ENCODE measurements at places on chromosomes 2 and 18.

DNA sequence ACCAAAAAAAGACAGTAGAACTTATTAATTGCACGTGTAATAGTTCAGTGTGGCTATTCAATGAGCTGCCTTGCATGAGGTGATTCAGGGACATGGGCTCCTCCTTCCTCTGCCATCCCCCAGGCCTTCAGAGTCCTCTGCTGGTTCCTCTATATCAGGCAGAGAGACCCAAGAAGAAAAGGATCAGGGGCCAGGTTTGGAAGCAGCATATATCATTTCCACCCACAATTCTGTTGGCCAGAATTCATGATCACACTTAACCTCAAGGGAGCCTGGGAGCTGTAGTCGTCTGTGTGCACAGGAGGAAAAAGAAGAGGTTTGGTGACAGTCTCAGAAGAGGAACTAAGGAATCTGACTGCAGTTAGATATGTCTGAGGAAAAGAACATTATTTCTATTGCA lies 114.0 kb upstream of the GLS start:
- DNase-seq, result peak; percentile 46

GRCh38 chr2:112003576-112004252 lies 51.4 kb upstream of the TMEM87B start:
- DNase-seq, result no peak

- no peak for DNase-seq
These were observed 36.6 kb downstream of the ZAP70 start for GRCh38 chr2:97750017-97750416.

- no peak for DNase-seq
These were observed 465.1 kb downstream of the LPIN1 start for GRCh38 chr2:12211326-12212175.

DNA sequence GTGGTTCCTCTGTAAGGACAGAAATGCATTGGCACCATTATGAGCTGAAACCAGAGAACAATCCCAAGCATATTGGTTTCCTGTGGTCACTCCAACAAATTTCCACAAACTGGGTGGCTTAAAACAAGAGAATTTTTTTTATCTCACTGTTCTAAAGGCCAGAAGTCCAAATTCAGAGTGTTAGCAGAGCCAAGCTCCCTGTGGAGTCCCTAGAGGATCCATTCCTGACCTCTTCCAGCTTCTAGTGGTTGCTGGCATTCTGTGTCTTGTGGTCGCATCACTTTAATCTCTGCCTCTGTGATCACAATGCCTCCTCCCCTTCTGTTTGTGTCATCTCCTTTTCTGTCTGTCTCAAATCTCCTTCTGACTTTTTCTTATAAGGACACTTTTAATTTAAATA lies 380.3 kb downstream of the NYAP2 start:
- no peak for DNase-seq

DNA sequence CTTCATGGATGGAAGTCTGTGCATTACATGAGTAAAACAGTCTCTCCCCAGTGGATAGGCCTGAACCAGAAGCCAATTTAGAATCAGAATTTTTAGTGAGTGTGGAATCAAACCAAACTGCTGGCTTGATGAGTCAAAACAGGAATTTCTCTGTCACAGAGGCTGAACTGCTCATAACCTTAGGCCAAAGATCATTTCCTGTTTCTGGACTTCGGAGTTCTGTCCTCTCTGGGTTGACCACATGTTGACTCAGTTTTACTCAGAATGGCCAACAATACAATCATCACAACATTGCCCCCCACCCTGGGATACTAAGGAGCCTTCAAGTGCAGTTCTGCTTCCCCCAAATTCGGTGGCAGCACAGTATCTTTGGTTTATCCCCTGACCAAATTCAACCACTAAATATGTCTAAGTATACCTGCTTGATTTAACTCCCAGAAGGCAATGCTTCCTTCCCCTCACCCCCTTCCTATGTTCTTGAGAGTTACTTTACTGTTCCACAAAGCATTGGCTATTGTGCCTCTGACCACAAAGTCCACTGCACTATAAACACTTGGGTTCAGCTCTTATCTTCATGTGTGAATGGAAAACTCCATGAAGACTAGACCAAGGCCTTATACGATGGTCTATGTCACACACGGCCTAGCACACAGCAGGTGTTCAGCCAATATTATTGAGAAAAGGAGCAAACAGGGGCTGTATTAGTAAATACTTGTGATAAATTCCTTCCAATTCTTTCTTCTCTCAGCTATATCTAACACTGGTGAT lies 67.8 kb downstream of the NXPH2 start:
- DNase-seq, result peak; percentile 32

- DNase-seq, result peak; percentile 50
These were observed at the start of gene CRACDL for GRCh38 chr2:98935777-98936352. Gene CRACDL, minus strand, starts transcription at chr2:98936225. Its CDS starts 89,425 bp downstream, at chr2:98846800.

- no peak for DNase-seq
These were observed 64.6 kb downstream of the SMC6 start for GRCh38 chr2:17689010-17689409.

- no peak for DNase-seq
These were observed 12.0 kb upstream of the GCC2 start for GRCh38 chr2:108436976-108437375.

- no peak for DNase-seq
These were observed 102.0 kb downstream of the CPO start for GRCh38 chr2:207041279-207041678.

GRCh38 chr2:101120124-101120996 lies 30.8 kb downstream of the TBC1D8 start:
- DNase-seq, result peak; percentile 81

DNA sequence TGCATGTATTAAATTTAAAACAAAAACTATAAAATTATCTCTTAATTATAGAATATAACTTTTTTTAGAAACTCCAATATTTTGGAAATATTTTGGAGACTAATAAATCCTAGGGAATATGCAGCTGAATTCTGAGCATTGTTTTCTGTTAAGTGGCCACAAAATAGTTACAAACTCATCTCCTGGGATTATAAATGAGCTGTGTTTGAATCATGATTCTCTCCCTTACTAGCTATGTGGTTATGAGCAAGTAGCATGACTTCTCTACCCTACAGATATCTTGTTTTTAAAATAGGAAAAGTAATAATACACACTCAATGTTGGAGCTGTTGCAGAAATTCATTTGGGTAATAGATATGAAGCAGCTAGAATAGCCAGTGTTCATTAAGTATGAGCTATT lies 137.9 kb upstream of the ITGA4 start:
- DNase-seq, result no peak

DNA sequence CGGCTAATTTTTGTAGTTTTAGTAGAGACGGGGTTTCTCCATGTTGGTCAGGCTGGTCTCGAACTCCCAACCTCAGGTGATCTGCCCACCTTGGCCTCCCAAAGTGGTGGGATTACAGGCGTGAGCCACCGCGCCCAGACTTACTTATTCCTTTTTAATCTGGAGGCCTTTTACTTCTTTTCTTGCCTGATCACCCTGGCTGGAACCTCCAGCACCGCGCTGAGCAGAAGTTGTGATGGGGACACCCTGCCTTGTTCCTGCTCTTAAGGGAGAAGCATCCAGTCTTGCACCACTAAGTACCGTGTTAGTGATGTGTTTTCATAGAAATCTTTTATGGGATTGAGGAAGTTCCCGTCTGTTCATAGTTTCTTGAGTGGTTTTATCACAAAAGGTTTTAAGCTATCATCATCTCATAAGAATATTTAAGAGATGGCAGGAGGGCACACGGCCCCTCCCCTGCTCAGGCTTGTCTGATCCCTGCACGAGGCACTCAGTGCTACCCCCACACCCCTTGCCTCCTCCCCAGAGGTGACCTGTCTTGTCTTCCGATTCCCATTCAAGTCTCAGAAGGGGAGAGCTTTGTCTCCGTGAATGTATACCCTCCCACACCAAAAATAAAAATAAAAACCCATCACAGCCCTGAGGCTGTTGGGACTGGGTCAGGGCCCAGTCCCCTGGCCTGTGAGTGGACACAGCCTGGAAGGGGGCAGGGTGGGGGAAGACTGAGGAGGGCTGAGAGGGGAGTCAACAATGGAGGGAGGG lies 65.3 kb upstream of the SMAD7 start:
- peak; percentile 91 for DNase-seq

- no peak for DNase-seq
These were observed 38.6 kb downstream of the SNED1 start for GRCh38 chr2:241036964-241037421.

DNA sequence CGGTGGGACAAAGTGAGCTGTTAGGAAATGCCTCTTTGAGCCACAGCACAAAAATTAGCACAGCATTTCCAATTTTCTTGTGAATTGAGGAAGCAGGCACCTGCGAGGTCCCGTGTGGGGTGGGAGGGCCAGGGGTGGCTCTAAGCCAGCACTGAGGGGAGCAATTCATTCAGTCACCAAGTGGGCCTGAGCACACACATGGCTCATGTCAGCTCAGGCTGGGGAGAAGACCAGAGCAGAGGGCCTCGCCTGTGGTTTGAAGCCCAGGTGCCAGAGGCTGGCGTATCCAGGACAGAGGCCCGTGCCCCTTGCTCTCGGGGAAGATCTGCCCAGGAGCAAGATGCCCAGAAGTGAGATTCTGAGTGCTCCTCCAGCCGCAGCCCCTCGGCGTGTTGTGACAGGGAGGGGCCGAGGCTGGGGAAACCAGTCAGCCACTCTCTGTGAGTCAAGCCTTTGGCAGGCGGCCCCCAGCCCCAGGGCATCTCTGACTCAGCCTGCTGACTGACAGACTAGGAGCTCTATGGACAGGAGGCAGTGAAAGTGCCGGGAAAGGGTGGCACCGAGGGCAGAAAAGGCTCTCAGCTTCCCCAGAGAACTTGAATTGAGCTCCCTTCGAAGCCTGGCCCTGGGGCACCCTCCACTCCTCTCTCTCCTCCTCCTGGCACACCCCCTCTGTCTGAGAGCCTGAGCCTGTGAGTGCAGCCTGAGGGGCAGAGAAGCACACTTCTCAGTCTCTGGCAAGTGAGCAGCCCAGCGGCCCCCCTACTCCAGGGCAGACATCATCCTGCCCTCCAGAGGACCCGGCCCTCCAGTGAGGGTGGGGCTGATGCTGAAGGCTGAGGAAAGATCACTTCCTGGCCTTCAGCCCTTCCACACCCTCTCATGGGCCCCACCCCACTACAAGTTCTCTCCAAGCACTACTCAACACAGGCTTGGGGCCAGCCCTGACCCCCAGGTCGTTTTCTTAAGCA lies 32.3 kb downstream of the CYP26B1 start:
- DNase-seq, result no peak

DNA sequence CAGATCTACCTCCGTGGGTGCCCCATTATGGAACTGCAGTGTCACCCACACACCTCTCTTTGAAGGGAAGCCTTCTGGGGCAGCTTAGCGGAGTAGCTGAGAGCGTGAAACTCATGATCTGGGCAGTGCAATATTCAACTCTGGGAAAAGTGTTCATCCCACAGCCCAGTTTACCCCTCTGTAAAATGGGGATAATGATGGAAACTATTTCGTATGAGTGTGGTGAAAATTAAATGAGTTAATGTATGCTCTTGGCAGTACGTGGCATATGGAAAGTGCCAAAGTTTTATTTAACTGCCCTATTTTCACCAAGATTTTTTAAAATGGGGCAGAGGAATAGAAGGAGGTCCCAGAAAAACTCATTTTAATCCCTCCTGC lies 11.5 kb downstream of the EVX2 start:
- DNase-seq, result no peak

DNA sequence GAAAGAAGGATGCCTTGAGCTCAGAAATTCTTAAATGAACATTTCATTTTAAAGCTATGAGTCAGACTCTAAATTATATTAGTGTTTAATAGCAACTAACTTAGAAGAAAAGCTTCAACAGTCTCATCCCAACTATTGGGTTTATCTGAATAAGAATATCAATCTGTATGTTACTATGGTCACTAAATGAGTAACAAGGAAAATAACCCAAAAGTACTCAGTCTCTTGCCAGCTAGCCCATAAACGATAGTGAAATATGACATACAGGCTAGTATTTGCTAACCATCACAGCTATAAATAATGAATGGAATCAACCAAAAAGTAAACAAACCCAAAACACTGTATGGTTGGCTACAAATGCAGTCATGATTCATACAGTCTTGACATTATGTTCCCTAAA lies 174.9 kb downstream of the RAB3GAP1 start:
- no peak for DNase-seq

- no peak for DNase-seq
These were observed 137.2 kb downstream of the MTCL1 start for GRCh38 chr18:8842506-8842905.

DNA sequence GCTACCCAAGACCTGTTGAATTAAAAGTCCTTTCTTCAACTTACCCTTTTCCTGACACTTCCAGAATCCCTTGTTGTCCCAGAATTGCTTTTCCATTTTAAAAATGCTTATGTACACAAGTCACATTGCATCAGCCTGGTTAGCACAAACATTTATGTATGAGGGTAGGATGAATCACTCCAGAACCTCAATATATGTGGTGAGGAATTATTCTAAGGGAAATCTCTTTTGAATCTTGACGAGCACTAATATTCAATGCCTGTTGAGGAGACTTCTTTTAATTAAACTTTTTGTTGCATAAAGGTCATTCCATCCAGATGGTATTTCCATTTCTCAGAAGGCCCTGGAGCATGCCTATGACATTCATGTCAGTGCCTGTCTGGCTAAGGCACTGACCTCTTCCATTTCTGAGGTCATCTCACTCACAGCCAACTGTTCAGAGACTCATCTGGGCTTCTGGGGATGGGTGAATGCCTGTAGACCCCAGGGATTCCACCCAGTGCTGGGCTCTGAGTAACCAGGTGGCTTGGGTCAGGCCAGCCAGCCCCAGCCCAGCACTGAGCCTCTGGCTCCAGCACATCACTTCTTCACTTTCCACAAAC lies 28.2 kb downstream of the ACMSD start:
- DNase-seq, result no peak

- no peak for DNase-seq
These were observed 155.5 kb downstream of the DSC3 start for GRCh38 chr18:30886998-30887397.

GRCh38 chr2:180621941-180622918 lies 358.2 kb upstream of the UBE2E3 start:
- no peak for DNase-seq

DNA sequence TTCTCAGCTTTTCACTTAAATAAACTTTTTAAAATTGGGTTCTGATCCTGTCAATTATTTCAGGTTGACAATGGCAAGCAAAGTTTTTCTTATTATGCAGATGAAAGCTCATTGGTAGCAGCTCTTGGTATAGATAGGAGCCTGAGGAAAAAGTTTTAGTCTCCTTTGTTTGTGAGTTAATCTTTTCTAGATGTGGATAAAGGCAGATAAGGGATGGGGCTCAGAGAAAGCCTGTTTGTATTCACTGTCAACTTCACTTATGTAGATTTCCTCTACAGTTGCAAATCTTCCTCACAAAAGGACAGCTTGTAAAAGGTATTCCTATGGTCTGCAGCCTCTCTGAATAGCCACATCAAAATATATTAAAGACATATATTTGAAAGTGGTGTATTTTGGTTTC lies 224.5 kb upstream of the SPOPL start:
- no peak for DNase-seq

All from inflammatory macrophage (primary cell).